Astrocyte (in vitro differentiated cells and primary cell): ENCODE measurements at places on chromosomes 16 and 17. TPM values are rescaled to one million over a fixed set of nuclear protein-coding genes. Genes with fewer than 3 reads are reported as not detected.

DNA sequence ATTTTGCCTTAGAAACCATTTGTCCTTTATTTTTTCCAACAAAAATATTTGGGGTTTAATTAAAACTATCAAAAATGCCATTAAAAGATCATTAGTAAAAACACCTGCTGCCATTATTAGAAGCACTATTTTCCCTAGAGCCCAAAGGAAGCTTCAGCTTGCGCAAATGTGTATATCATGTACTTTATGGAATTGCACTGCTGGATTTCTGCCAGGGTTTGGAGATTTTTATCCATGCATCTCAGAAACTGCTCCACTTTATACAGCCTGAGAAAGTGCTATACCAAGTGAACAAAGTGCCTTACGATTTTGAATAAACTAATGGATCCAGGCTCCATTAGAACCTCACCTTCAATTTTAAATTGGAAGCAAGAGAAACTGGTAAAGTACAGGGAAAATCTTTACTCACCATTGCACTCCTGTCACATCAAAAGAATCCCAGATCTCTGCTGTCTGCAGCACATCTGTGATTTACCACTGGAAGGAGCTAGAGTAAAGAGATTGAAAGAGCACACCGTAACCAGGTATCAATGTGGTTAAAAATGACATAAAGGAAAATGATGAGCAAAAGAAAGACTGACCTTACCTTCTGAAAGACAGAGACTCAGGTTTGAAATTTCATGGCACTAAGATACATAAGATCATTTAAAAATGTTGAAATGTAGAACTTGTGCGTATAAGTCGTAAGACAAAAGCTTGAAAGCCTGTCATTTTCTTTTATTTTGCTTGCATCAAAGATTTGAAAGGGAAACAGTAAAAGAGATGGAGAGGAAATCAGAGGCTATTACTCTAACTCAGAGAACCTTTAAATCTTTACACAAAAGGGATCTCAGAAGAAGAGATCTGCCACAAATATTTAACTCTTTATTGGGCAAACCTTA is 678.1 kb upstream of the GOT2 start:
- no peaks in the 10 kb centered on the region for H3K4me1 ChIP-seq
- H3K36me3 ChIP-seq: no peaks in the 10 kb centered on the region
- H3K27ac ChIP-seq: no peak overlapping the region
- peak; percentile 18 for DNase-seq
- no peak overlapping the region for H3K4me3 ChIP-seq

GRCh38 chr16:66910175-66910940 is 8.3 kb downstream of the CDH16 start:
- H3K36me3 ChIP-seq: no peaks in the 10 kb centered on the region
- DNase-seq: no peak
- peaks cover 11% of the 10 kb centered on the region for H3K27me3 ChIP-seq
- H3K4me1 ChIP-seq: no peaks in the 10 kb centered on the region

DNA sequence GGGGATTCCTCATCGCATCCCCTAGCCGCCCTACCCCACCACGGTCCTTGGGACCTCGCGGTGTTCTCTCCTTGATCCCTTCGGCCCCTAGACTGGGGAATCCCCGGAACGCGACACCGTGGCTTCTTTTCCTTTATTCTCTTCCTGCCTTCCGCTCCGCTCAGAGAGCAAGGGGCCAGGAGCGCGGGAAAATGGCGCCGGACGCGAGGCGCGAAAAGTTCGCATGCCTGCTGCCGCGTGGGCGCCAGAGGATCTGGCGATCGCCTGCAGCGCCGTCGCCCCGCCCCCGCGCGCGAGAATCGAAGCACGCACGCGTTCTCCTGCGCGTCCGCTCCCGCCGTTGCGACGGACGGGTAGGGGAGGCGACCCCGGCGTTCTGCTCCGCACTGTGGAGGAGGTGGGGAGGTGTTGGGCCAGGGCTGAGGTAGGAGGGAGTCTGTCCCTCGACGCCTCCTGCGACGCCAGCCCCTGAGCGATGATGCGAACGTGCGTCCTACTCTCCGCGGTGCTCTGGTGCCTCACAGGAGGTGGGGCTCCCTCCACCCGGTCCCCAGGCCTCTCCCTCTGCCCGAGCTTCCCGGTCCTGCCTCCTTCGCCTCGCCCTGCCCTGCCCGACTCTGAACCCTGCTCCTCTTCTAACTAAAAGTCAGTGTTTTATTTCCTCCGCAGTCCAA is at the start of gene ZPBP2:
TSS of gene ZPBP2 (plus strand) at position 323 of the 674 bp plus-strand sequence. CDS start at position 476, 153 bp downstream.
- H3K4me3 ChIP-seq: no peak within 1 kb of the TSS
- no peak within 1 kb of the TSS for H3K27ac ChIP-seq
- H3K36me3 ChIP-seq: no peaks in the 10 kb centered on the region
- no peaks in the 10 kb centered on the region for H3K4me1 ChIP-seq
- peaks cover 56% of the 10 kb centered on the region for H3K27me3 ChIP-seq
- DNase-seq: no peak

DNA sequence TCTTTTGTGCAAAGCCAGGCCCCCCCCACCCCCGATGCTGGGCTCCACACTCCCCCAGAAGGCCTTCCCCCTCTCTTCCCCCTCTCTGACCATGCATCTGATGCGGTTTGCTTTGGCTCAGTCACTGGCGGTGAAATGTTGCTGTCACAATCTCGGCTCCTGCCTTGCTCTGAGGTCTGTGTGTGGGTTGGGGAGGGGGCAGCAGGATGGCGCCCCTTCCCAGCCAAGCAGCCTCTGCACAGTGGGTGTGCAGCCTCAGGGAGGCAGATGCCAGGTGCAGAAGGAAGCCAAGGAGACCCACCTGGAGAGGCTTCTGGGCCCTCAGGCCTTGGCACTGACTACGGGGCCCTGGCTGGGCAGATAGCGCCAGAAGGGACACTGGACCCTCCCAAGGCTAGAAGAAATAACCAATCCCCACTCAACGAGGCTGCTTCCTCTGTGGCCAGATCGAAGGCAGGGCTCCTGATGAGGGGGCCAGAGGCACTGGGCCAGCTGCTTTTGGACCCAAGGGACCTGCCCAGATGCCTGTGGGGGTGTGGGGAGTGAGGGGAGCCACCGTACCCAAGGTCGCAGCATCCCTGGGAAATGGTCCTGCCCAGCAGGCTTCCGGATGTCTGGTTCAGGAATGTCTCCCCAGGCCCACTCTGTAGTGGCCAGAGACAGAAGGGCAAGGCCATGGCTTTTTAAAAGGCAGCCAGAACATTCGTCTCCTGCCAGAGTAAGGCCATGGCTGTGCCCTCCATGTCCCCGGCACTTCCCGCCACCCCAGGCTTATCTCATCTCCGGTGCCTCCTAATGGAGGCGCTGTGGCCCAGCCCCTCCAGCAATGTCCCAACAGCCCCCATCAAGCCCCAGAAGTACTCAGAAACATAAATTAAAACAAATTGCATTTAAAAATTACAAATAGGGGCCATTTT is 43.4 kb upstream of the SLC38A10 start:
- H3K4me3 ChIP-seq: no peak overlapping the region
- DNase-seq: no peak
- peaks cover 6% of the 10 kb centered on the region for H3K27me3 ChIP-seq
- peaks cover 22% of the 10 kb centered on the region for H3K4me1 ChIP-seq
- no peaks in the 10 kb centered on the region for H3K36me3 ChIP-seq
- no peak overlapping the region for H3K27ac ChIP-seq

DNA sequence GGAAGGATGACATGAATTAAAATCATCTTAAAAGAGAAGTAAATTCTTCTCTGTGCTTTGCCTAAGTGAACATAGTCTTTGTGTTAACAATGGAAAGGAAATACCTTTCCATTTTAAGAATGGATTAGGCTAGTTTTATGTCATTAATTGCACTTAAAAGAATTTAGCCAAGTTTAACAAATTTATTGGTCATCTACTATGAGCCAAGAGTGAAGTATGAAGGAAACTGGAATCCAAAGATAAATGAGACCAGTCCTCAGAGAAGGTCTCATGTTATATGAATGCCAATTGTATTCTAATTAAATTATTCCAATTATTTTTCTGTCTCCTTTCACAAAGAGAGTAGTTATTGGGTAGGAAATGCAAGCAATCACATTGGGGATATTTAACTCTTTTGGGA is 741.3 kb upstream of the SOX9 start:
- H3K4me1 ChIP-seq: no peaks in the 10 kb centered on the region
- DNase-seq: peak; percentile 12
- no peak overlapping the region for H3K4me3 ChIP-seq
- no peaks in the 10 kb centered on the region for H3K27me3 ChIP-seq
- no peaks in the 10 kb centered on the region for H3K36me3 ChIP-seq

GRCh38 chr16:68367030-68367429 is 56.2 kb downstream of the PRMT7 start:
- DNase-seq: no peak
- no peaks in the 10 kb centered on the region for H3K36me3 ChIP-seq
- no peak overlapping the region for H3K27ac ChIP-seq
- H3K27me3 ChIP-seq: no peaks in the 10 kb centered on the region

CD300LF gene
- total RNA-seq: not detected in 2 replicates

ATPAF2 gene
- 24.8 and 27.9 TPM in 2 replicates for total RNA-seq

IST1 gene
- 232 and 241 TPM in 2 replicates for total RNA-seq

RETREG3 gene
- 54.3 and 60.9 TPM in 2 replicates for total RNA-seq
